ENCODE measurements at places on chromosomes 3 and 15.

DNA sequence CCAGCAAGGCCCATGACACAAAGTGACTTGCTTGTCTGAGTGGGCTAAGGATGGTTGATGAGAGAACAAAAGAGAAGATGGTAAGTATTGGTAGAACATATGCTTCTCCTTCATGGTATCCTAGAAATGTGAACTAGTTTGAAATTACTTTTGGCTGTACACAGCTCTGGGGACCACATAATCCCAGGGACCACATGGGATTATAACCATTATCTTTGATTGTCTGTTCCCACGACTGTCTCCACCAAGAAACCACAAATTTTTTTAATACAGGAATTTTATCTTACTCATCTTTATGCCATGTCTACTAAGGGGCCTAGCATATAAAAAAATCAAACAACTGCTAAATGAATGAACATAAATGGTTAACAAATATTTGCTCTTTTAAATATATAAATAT is 155.3 kb upstream of the PRICKLE2 start:
- DNase-seq: no peak

DNA sequence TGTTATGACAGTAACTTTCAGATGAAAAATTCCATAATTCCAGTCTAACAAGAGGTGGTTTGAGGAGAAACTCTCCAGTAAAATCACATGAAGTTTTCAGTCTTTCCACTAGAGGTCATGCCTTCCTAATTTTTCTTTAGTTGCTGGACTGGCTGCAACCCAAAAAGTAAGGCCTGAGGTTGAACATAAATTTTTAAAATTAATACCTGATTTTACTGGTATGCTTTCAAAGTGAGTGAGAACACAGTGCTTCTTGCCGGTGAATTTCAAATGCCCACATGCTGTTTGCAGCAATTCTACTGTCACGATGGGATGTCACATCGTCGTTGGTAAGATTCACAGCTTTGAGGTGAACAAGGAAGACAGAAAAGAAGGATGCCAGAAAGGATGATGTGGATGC is 89.0 kb upstream of the FGF12 start:
- peak; percentile 59 for DNase-seq

DNA sequence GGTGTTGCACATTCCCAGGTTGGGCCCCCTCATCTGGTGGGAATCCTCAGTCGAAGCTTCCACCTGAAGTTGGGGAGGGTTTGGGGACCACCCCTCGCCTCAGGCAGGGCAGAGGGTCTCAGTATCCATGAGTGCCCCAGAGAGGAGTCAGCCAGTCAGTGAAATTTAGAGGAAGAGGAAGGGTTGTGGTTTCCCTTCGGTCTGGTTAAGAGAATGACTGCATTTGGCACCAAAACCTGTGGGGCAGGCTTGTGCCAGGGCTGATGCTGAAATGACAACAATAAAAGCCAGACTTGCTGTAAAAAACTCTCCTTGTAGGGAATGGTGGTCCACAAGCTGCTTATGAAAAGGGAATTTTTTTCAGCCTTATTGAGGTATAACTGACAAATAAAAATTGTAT is 22.6 kb downstream of the LMCD1 start:
- DNase-seq: no peak

DNA sequence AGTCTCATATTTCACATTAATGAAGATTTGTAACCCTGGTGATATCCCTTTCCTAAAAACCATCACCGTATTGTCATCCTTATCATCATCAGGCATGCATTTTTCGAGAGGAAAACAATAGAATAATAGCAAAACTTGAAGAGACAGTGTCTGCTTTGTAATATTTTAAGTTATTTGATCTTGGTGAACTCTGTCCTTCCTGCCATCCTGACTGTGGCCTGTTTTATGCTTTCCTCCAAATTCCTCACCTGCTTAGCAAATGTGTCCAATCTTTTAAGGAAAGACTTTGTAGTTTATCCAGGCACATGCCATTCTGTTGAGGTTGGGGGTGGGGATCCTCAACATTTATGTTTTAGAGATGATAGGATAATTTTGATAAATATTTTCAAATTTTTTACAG is 306.1 kb upstream of the COL8A1 start:
- DNase-seq: no peak

- DNase-seq: no peak
Measured at GRCh38 chr15:93362821-93363220, 273.8 kb upstream of the RGMA start.

- DNase-seq: no peak
Measured at GRCh38 chr15:56817321-56818080, 84.2 kb upstream of the ZNF280D start.

Measured in putamen (tissue), 1 donor.